ENCODE measurements at places on chromosomes 6 and 20. TPM values are rescaled to one million over a fixed set of nuclear protein-coding genes. Genes with fewer than 3 reads are reported as not detected.
A peak's percentile ranks its signal among the peaks of the same experiment; 100 is the strongest.

GRCh38 chr6:14313248-14313647 lies 195.7 kb downstream of the CD83 start:
- no peaks in the 10 kb centered on the region for H3K4me1 ChIP-seq
- DNase-seq = no peak
- no peak overlapping the region for H3K4me3 ChIP-seq
- H3K27me3 ChIP-seq = no peaks in the 10 kb centered on the region
- H3K27ac ChIP-seq = no peak overlapping the region

DNA sequence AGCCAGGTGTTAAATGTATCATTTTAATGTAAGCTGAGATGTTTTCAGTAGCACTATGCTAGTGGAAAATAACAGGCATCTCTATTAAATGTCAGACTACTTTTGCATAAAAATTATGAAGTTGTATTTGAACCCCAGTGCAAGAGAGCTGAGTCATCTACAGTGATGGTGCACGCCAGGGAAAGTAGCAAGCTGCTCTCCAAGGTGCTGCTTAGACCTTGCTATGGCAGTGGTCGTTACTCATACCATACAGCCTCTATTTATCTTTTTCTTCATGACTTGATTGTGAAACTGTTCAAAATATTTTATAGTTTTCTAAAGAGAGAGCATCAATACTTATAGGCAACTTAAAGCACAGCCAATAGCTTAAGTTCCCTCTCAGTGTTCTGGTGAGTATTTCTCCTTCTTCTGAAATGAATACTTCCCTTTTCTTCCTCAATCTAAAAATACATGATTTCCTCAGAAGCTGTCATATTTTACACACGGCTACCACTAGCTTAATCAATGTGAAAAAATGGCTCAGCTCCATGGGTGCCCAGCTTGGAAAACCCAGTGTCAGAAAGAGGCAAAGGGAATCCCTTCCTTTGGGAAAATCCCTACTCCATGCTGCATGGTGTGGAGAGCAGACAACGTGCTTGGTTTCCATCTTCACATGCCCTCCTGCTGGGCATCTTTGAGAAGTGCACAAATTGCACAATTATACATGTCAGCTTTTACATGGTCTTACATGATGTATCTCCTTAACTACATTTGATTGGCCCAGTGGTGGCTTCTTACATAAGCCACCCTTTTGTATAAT lies 105.6 kb downstream of the ELOVL4 start:
- H3K4me3 ChIP-seq = no peak overlapping the region
- no peaks in the 10 kb centered on the region for H3K36me3 ChIP-seq
- no peaks in the 10 kb centered on the region for H3K27me3 ChIP-seq
- H3K4me1 ChIP-seq = no peaks in the 10 kb centered on the region
- H3K27ac ChIP-seq = no peak overlapping the region

GRCh38 chr6:125169058-125169457 lies 15.5 kb downstream of the TPD52L1 start:
- H3K4me1 ChIP-seq = peaks cover 34% of the 10 kb centered on the region
- H3K4me3 ChIP-seq = no peak overlapping the region
- no peaks in the 10 kb centered on the region for H3K36me3 ChIP-seq
- no peaks in the 10 kb centered on the region for H3K27me3 ChIP-seq

DNA sequence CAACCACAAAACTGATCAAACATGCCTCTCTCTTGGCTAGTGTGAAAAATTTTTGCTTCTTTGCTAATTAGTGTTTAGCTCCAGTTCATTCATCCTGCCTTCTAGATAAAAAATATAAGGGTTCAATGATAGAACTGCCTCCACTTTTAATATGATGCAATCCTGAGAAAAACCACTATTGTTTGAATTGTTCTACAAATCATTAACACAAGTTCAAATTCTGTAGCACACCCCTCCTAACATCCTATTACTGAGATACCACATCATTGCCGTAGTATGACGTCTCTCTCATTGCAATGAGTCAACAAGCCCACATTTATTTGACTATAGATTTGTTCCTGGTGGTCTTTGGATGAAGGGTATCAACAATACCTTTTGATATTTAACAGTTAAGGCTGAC lies 365.8 kb upstream of the OPRM1 start:
- no peak overlapping the region for H3K4me3 ChIP-seq
- H3K4me1 ChIP-seq = no peaks in the 10 kb centered on the region
- DNase-seq = no peak
- H3K27me3 ChIP-seq = no peaks in the 10 kb centered on the region
- no peaks in the 10 kb centered on the region for H3K36me3 ChIP-seq

DNA sequence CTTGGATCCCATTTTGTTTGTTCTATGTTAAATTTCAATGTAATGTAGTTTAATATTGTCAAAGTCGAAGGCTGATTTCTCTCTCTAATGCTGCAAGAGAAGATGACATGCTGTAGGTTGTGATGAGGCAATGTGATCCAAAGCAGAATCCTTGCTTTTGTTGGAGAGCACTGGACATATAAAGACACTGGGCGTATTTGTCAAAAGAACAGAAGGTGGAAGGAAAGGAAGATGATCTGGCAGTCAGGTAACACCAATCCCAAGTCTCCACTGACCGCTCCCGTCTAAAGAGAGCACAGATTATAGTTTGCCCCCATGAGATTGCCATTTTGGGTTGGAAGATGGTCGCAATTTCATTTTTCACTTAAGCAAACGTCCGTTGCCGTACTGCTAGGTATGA lies 935 bp upstream of the RFX6 start:
- no peak overlapping the region for H3K4me3 ChIP-seq
- peak; percentile 10 for DNase-seq
- H3K27me3 ChIP-seq = peaks cover 47% of the 10 kb centered on the region
- H3K4me1 ChIP-seq = no peaks in the 10 kb centered on the region

- no peaks in the 10 kb centered on the region for H3K36me3 ChIP-seq
- H3K27me3 ChIP-seq = no peaks in the 10 kb centered on the region
- DNase-seq = no peak
- H3K4me1 ChIP-seq = no peaks in the 10 kb centered on the region
These were observed 842.2 kb downstream of the EPHA7 start for GRCh38 chr6:92577077-92577719.

- H3K4me3 ChIP-seq = peak overlapping the region; percentile 96
- H3K36me3 ChIP-seq = peaks cover 90% of the 10 kb centered on the region
- no peak for DNase-seq
- no peaks in the 10 kb centered on the region for H3K27me3 ChIP-seq
- H3K4me1 ChIP-seq = peaks cover 59% of the 10 kb centered on the region
These were observed 5.4 kb upstream of the ZNFX1 start for GRCh38 chr20:49283176-49283702.

GRCh38 chr6:79170431-79170830 lies 64.1 kb downstream of the HMGN3 start:
- H3K4me1 ChIP-seq = peaks cover 15% of the 10 kb centered on the region
- no peaks in the 10 kb centered on the region for H3K27me3 ChIP-seq
- H3K36me3 ChIP-seq = no peaks in the 10 kb centered on the region
- H3K27ac ChIP-seq = no peak overlapping the region

The TTLL9 gene
- total RNA-seq = not detected

The IP6K3 gene
- not detected for total RNA-seq

The MAS1 gene
- not detected for total RNA-seq

The OXT gene
- total RNA-seq = not detected

The NPEPL1 gene
- 37.7 TPM for total RNA-seq

The SEL1L2 gene
- total RNA-seq = not detected
